ENCODE measurements at places on chromosomes 3 and 15.

- DNase-seq: no peak
These were observed 32.5 kb upstream of the CD47 start for GRCh38 chr3:108123326-108123725.

GRCh38 chr15:52677593-52678467, 1.4 kb downstream of the ATOSA start:
- DNase-seq: peak; percentile 53

- no peak for DNase-seq
These were observed 183.8 kb downstream of the OPA1 start for GRCh38 chr3:193776626-193777358.

DNA sequence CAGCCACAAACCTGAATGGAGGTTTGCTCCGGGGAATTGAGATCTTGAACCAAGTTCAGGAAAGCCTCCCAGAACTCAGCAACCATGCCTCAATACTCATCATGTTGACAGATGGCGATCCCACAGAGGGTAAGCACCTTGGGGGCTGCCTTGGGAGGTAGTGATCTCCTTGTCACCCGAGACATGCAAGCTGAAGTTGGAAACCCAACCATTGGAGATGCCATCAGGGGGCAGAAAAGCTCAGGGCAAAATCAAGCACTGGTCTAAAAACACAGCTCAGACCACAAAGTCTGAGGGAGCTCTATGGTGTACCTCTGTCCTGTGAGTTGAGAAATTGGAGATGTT, 5.8 kb downstream of the ITIH1 start:
- DNase-seq: no peak

DNA sequence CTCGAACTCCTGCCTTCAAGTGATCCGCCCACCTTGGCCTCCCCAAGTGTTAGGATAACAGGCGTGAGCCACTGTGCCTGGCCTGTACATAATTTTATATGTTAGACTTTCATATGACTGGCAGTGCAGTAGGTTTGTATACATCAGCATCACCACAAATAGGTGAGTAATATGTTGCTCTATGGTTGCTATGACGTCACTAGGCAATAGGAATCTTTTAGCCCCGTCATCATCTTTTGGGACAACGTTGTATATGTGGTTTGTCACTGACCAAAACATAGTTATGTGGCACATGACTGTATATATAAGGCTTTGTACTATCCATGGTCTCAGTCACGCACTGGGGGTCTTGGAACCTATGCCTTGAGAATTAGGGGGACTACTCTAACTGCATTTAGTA, 17.0 kb upstream of the DNAJC19 start:
- DNase-seq: no peak

- DNase-seq: no peak
These were observed 126.7 kb upstream of the PHLDB2 start for GRCh38 chr3:111732252-111732879.

DNA sequence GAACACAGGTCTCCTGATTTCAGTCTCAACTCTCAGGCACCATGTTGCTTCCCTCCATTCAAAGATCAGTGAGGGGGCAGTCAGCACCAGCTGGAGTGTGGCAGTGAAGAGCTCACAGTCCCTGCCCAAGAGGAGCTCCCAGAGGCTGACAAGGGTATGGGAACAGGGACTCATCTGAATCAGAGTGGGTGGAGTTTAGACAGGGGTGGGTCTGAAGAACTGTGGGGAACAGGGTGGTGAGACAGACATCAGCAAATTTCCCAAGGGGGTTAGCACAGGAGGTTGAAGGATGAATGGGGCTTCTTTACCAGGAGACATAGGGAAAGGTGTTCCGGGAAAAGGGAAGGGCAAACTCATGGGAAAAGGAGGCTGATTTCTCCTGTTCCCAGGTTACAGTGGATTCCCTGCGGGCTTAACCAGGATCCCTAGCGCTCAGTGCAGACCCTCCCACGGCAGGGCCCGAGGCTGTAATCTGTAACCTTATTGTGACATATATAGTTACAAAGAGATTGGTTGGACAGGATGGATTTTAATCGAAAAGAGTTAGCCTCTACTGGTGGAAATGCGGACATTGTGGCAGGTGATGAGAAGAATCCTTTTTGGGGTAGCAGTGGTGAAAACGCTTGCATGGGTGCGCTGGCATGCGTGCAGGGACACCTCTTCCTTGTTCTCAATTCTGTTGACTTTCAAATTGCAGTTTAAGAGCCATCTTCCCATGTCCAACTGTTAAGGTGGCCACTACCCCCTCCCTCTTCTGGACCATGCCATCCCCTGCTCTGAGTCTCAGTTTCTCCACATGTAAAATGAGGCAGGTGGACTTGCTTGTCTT, 160.3 kb downstream of the SMAD6 start:
- no peak for DNase-seq

GRCh38 chr3:194370753-194371152, 1.2 kb upstream of the LRRC15 start:
- DNase-seq: no peak

- no peak for DNase-seq
These were observed 55.0 kb upstream of the DCP1A start for GRCh38 chr3:53402326-53402725.

GRCh38 chr3:155876503-155876902, 6.1 kb downstream of the GMPS start:
- DNase-seq: no peak

DNA sequence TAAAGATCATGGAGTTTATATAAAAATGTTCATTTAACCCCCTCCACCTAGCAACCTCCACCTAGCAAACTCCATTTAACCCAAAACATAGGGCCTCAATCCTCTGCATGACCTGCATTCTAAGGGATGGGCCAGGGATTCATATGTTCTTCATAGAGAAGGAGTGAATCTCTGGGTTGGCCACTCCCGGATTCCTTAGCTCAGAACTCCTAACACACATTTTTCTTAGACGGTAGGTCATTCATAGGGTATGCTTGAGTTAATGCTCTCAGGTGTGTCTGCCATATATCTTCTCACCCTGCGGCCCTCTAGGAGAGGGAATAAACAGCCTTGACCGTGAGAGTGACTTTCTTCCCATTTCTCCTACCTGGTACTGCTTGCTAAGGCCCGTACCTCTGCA, 102.0 kb upstream of the IGSF10 start:
- no peak for DNase-seq

DNA sequence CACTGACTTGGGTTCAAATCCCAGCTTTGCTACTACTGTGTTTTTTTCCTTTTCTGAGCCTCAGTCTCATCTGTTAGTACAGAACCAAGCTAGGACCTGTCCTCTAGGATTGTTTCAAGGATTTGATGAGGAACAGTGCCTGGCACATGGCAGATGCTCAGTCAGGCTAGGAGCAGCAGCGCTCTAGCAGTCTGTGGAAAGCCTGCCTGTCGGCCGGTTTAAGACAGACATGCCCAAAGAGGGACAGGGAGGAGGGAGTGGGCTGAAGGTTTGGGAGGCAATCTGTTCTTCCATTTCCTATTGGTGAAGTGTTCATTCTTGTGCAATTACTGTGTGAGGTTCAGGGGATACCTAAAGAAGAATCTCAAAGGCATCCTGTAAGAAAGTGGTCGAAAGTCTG, 35.1 kb upstream of the RGMA start:
- no peak for DNase-seq

GRCh38 chr3:158909870-158910269, 108.0 kb downstream of the MFSD1 start:
- DNase-seq: no peak

DNA sequence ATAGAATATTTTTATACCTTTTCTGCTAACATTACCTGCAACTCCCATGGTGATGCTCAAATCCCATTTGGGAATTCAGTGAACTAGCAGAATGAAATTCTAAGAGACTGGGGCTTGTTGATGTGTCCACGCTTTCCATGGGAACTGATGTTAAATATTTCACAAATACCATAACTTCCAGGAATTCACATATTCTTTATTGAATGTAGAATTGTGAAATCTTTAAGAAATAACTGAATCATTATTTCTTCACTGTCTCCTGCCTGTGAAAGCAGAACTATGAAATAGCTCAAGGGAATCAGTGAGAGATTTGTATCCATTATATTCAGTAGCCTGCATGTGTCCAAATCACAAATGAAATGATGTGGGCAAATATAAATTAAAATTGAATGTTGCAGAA, 130.8 kb downstream of the SERPINI1 start:
- no peak for DNase-seq

GRCh38 chr3:47022641-47023071, 43.2 kb downstream of the NBEAL2 start:
- DNase-seq: no peak

DNA sequence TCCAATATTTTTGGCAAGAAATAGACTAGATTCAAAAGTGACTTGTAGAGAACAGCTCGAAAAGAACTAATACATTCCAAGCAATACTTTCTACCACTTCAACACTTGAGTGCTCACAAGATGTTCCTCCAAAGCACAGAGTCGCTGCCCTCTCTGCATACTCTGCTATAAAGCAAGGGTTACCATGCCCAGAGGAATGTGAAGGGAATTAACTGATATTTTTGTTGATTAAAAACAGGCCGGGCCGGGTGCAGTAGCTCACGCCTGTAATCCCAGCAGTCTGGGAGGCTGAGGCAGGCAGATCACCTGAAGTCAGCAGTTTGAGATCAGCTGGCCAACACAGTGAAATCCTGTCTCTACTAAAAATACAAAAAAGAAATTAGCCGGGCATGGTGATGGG, 57.6 kb upstream of the CSPG5 start:
- DNase-seq: no peak

DNA sequence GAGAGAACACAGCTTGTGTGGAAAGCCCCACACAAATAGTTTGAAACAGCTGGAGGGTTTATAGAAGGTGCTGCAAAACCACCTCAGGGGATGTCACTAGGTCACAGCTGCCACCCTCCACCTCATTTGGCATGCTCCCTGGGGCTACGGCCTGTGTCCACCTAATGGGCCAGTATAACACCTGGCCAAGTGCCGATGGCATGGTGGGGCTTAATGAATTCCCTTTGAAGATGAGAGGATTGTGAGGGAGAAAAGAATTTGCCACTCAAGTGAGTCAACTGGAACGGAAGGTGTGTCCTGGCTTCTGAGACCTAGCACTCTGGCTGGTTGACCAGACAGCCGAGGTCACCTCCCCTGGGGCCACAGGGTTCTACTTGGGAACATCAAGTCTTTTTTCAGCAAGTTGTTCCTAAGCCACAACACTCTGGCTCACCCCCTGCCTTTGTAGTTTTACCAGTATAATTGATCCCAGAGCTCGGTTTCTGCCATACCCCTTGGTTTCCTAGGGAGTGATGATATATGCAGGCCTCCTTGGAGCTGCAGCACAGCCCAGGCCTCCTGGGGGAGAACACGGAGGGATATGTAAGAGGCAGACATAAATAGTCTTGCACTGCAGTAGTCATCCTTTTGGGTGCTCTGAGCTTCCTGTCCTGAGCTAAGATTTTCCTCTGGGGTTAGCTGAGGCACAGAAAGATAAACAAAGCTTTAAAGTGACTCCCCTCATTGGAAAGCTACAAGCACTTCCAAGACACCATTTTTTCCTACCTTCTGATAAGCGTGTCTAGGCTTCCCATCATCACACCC, 178.2 kb upstream of the LPP start:
- DNase-seq: peak; percentile 44

GRCh38 chr15:41661078-41661517, 893 bp downstream of the MGA start:
- no peak for DNase-seq

DNA sequence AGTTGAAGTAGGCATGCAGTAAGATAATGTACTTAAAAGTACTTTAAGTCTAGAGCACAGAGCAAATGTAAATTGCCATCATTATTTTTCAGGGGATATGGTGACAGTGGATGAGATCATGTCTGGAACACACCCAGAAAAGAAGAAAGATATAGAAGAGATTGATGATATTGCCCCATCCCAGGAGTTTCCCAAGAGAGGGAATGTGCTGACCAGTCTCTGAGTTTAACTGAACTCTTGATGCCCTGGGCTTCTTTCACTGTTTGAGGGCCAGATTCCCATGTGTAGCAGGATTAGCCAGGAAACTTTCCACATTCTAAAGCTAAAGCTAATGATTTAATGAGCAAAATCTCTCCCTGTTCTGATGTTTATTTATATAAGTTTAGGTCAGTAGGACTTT, 366.8 kb upstream of the UMPS start:
- no peak for DNase-seq

DNA sequence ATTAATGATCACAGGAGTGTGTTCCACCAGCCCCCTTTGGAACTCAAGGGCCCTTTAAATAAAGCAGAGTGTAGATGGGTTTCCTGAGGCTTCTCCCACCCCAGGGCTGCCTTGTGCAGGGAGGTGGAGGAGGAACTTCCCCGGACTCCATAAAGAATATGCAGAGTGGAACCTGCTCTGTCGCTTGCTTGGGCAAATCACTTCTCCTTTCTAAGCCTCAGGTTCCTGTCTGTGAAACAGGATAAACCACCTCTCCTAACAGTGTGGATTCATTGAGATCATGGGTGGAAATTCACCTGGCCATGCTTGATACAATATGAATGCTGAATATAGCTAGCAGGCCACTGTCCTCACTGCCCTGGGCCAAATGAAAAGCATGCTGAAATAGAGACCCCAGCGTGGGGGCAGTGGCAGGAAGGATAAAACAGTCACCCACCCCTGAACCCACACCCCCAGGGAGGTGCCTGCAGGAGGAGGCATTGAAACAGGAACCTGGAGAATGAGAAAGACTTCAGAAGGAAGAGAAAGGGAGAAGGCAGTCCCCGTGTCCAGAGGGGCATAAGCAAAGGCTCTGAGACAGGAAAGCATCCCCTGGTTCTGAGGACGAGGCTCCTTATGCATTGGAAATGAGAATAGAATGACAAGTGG, 41.1 kb upstream of the CHRNB4 start:
- no peak for DNase-seq

DNA sequence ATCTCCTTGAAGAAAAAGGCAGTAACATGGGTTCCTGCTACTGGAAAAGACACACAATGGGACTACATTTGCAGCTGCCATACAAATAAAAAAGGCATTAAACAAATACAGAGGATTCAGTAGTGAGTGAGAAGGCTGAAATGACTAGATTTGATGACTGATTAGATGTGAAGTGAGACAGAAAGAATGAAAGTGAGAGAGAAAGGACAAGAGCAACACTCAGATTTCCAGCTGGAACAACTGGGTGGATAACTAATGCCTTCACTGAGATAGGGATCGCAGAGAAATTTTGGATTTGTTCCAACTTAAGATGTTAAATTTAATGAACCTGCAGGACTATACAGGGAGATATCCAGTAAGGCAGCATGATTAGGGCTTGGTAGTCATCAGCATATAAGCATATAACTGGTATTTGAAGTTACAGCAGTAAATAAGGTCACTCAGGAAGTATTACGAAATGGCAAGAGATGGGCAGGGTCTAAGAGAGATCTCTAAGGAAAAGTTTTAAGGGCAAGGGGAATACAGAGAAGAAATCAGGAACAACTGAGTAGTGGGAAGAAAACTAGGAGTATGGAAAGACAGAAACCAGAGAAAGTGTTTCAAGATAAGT, 8.2 kb downstream of the OSBPL11 start:
- no peak for DNase-seq

GRCh38 chr3:168021737-168022450, 73.8 kb downstream of the GOLIM4 start:
- DNase-seq: no peak

GRCh38 chr3:123026565-123027291, 835 bp downstream of the SEMA5B start:
- DNase-seq: peak; percentile 79
